ENCODE measurements at places on chromosomes 11 and 22.

- DNase-seq: no peak
Measured at GRCh38 chr22:42270176-42270509, 310 bp downstream of the TCF20 start.

- DNase-seq: no peak
Measured at GRCh38 chr11:75311858-75312288, 39.6 kb downstream of the ARRB1 start.

GRCh38 chr11:16857186-16857585 is 118.7 kb downstream of the C11orf58 start:
- no peak for DNase-seq

DNA sequence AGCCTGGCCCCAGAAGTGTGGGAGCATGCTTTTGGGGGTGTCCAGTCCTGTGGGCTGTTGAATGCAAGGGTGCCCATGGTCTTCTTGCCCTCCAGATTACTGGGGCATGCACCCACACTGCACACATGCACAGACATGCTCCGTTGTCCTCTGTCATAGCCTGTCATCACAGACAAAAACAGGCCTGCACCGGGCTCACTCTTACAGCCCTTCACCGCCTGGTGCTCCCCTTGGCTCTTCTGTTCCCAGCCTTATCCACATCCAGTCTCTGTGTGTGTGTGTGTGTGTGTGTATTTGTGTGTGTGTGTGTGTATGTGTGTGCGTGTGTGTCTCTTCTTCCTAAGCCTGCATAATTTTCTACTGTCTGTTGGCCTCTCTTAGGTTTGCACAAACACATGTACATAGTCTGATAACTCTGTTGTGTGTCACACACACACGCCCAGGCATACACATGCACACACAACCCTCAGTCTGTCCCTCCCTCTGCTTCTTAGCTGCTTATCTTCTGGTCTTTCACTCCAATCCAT is 23.4 kb upstream of the NECTIN1 start:
- DNase-seq: no peak

GRCh38 chr22:23446796-23447350 is 133.2 kb downstream of the IGLL1 start:
- DNase-seq: no peak

DNA sequence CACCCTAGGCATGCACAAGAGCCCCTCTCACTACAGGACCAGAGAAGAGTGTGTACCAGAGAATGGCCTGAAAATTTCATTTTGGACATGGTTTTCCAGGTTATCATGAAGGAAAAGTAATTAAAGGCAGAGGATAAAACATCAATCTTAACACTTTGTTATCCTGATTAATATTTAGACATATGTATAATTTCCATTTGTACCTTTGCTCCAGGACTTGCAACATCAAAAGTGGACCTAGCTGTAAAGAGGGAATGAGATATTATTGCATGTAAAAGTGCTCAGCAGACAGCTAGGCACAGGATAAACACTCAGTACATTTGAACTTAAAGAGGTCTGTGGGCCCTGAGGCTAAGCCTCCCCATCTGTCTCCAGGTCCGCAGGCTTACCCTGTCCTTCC is 2.0 kb upstream of the SCN4B start:
- DNase-seq: no peak

- DNase-seq: no peak
Measured at GRCh38 chr22:40070701-40071100, 75.9 kb downstream of the FAM83F start.

- DNase-seq: no peak
Measured at GRCh38 chr11:1337647-1338007, 28.2 kb upstream of the TOLLIP start.

GRCh38 chr22:17086296-17086695 is 1.5 kb downstream of the IL17RA start:
- no peak for DNase-seq

DNA sequence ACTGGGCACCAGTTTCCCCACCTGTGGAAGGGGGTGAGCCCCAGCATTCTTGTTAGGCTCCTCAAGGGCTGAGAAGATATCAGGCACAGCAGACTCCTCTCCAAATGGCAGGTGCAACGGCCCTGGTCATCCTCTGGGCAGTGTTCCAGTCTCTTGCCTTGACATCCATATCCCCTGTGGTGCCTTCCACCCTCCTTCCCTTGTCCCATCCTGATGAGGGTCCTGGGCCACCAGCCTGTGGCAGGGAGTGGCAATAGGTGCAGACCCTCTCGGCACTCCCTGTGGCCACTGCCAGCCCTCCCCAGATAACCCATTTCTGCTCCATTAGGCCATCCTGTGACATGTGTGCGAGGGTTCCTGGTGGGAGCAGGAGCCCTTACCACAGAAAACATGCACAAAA is 78.8 kb upstream of the NECTIN1 start:
- no peak for DNase-seq

DNA sequence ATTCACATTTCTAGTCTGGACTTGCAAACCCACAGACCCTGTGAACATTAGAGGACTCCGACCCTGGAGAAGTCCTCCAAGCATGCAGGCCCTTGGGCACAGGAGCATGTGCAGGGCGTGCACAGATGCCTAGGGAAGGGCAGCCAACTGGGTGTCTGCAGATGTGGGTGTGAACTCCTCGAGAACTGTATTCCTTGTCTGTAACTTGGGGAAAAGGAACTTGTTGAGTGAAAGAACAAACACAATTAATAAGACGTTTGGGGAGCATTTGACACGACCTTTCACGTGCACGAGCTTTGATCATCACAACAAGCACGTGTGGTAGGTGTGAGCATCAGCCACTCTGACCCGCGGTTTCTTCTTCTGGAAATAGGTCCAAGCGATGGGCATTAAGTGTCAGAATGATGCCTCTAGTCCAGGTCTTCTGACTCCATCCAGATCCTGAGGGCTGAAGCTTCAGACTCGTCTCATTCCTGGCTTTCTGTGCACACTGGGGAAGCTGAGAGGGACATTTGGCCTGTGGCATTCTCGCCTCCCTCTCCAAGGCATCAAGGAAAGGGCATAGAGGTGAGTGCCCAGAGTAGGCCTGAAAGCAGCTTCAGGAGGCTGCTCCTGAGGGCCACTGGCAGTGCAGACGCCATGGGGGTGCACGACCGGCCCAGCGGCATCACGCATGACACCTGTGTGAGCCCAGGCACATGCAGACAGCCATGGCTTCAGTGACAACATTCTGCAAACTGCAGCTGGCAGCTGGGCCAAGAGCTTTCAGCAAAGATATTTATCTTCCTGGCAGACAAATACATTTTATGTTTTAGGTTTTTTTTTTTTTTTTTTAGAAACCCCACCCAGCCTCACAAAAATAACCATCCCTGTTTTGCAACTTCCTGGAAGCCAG is 32.5 kb downstream of the ALX4 start:
- no peak for DNase-seq

DNA sequence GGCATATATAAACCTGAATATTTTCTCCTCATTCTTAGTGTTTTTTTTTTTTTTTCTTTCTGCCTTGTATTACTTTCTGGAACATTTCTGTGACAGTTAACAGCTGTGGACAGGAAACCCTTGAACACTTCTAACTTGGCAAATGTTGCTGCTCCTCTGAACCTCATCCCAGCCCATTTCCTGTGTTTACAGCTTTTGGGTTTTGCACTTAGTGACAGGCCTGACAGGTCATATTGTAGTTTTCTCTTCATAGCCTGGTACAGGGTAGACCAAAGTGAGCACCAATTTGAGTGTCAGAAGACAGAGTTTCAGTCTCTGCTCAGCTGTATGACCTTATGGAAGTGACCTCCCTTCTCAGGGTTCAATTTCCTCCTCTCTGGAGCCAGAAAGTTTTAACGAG is 91.6 kb downstream of the STIM1 start:
- DNase-seq: peak; percentile 10

DNA sequence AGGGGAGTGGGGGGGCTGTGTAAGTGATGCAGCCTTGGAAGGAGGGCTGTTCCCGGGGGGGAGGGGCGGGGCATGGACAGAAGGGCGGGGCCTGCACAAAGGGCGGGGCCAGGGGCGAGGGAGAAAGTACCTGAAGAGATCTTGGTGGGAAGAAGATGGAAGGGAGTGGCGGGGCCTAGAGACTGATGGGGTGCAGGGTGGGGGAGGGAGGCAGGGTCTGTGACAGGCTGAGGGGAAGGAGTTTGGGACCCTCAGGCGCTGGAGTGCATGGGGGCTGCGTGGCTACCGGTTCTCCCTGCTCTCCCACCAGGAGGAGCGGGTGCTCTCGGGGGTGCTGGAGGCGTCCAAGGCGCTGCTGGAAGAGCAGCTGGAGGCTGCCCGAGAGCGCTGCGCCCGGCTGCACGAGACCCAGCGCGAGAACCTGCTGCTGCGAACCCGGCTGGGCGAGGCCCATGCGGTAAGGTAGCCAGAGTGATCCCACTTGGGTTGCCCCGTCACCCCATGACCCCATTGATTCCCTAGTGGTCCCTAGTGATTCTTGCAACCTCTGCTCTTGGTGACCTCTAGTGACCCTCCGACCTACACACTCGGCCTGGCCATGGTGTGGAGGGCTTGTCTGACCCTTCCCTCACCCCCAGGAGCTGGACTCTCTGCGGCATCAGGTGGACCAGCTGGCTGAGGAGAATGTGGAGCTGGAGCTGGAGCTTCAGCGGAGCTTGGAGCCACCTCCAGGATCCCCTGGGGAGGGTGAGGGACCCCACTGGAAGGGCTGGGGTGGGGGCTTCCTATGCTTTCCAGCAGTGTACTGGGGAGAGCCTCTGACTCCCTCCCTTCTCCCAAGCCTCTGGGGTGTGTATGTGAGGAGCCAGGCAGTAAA is 3.1 kb downstream of the CCDC88B start:
- DNase-seq: no peak

- no peak for DNase-seq
Measured at GRCh38 chr11:965206-965775, 39.6 kb downstream of the AP2A2 start.

DNA sequence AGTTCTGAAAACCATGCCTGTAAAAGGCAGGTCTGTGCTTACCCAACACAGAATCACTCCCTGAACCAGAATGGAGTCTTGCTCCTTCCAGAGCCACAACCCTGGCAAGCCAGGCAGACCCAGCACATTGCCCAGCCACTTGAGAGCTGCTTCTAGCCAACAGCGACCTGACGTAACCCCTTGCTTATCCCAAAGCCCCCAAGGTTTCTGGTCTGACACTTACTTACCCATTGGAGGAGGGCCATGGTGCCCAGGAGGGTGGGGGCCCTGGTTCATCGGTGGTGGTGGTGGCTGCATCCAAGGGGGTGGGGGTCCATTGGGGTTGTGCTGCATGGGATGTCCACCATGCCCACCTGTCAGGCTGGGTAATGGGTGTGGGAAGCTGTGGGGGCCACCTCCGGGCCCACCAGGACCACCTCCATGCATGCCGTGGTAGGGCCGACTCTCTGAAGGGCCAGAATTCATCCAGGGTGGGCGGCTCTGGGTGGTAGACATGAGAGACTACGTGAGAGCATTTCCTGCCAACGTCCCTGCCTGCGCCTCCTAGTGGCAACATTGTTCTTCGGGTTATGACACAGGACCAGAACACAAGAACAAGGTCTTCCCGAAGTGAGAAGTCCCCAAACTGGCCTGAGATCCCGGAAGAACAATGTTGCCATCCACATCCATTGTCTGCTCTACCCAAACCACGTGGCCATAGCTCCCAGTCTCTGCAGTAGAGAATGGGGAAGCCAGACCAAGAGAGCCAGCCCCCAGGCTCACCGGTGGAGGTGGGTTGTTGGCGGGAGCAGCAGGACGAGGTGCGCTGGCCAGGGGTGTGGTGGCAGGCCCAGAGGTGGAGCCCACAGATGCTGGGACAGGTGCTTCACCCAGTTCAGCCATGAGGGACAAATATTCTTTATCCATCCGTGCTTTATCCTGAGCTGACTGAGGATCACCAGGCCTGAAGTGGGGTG is 7.8 kb upstream of the PYGM start:
- DNase-seq: peak; percentile 60

DNA sequence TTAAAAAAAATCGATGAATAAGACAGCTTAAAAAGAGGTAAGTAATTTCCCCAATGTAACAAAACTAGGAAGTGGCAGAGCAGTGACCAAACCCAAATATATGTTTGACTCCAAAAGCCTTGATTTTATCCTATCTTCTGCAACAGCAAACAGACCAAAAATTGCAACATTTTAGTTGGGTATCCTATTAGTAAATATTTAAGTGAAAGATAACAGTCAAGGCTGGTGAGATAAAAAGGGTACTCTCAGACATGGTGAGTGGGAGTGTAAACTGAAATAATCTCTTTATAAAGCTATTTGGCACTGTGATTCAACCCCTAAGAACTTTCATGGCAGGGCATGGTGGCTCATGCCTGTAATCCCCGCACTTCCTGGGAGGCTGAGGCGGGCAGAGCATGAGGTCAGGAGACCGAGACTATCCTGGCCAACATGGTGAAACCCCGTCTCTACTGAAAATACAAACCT is 1.9 kb upstream of the RDX start:
- no peak for DNase-seq

DNA sequence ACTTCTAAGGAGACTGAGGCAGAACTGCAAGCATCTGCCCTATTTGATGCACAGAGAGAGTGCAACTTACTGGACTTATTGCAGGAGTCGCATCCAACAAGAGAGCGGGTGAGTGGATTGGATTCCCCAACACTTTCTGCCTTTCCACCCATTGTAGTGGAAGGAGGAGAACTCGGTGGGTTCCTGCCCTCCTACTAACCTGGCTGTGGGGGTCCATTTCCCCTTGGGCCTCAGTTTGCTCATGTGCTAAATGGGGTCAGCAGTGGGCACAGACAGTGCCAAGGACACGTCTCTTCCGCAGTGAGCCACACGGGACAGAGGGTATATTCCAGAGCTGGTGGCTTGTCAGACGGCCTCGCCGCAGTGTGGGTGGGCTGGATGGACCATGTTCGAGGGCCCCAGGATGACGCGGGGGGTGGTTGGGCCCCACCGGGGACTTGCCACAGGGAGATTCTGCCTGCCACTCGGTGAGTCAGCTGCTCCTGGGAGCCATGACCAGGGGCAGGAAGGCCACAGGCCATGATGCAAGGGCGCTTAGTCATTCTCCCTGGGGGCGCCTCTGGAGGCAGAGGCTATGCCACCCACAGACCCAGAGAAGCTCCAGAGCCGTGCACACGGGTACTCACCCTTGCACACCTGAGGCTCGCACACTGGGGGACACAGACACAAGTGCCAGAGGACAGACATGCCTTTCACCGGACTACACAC is 8.2 kb downstream of the ALX4 start:
- no peak for DNase-seq

DNA sequence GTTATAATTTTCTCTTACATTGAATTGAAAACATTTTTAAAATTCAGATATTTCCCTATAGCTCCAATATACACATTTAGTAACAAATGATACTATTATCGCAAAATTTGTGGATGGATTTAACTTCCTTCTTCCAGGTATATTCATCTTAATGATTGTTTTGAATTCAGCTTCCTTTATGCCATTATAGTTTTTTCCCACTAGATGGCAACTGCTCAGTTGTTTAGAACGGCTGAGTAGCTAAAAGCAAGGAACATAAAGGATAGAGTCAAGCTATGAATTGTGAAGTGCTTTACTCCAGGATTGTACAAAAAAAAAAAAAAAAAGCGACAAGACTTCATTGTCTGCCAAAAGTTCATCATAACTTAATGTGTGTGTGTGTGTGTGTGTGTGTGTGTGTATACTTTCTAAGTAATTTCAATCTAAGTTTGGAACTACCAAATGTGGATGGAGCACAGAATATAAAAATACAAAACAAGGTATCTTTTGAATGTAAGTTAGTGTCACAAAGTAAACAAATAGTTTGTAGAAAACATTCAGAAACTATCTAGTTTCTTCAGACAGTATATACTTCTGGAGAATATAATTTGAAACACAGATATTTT is 846.4 kb downstream of the DLG2 start:
- DNase-seq: no peak
